Posterior cingulate gyrus (tissue), 11 donors: ENCODE measurements at places on chromosomes 12 and 14.

GRCh38 chr14:21302013-21302835, 22.3 kb downstream of the RPGRIP1 start:
- no peak for DNase-seq

GRCh38 chr14:55332654-55333570, 61.7 kb downstream of the FBXO34 start:
- DNase-seq, result no peak

DNA sequence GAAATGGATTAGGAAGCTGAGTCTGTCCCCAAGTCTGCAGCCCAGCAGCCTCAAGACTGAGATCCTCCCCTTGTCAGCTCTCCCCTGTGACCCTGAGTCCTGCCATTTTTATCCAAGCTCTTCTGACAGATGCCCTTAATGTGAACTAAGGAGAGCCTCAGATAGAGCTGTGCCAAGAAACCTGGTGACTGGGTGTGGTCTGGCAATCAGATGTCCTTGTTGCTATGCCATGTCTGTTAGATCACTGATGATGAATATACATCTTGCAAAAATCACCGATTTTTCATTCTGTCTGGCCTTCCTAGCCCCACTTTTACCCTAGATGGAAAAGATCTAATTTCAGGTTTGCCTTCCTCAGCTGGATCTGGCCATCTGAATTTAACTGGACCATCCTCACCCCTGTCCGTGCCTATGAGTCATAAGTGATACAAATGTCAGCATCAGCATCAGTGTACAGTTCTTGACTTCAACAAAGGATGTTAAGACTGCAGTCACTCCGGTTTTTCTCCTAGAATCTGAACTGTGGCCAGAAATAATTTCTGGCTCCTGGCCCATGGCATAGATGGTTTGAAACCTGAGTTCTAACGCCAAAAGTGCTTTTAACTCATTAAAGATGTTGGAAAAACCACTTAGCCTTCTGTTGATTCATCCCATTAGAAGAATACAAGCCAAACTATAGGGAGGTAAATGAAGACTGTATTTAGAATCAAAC, 61.2 kb upstream of the GRIP1 start:
- DNase-seq, result no peak

DNA sequence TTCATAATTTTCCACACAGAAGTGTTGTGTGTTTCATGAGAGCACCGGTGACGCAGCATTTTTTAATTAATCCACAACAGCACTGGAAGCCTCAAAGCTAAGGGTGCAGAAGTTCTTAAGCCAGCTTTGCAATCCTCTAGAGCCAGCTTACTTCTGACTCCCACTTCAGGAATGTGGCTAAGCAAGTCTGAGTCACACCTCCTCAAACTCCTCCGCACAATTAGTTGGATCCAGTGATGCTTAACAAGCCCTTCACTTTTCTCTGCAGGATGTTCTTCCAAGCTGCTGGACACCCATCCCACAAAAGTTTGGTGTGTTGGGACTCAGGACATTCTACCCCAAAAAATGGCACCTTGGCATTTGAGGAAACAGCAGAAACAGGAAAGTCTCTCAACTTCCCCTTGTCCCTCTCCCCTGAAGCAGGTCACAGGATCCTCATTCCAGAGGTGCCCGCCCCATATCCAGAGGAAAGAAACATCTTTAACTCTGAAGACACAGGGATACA, 210.0 kb downstream of the PPM1H start:
- DNase-seq, result no peak

GRCh38 chr12:6605421-6606330, 1.5 kb downstream of the CHD4 start:
- DNase-seq, result peak; percentile 32

DNA sequence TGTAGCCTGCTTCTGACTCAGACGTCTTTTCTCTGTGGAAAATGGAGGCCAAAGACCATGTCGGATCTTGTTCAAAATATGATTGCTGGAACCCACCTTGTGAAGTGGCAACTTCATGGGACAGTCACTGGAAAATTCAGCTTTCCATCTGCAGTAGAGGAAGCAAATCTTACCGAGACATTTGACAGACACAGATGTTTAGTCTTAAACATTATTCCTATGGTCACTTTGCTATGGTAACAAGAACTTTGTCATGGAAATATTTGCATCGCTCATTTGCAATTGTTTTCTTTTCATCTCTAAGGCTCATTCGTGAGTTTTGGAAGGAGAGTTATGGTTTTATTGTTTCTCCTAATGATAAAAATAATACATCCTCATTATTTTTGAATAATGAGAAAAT, 98.3 kb upstream of the HIF1A start:
- no peak for DNase-seq

GRCh38 chr12:114661245-114661644, 22.7 kb downstream of the TBX3 start:
- no peak for DNase-seq

- no peak for DNase-seq
These were observed at the start of gene OR4N5 for GRCh38 chr14:20138520-20138919. Gene OR4N5, plus strand, starts transcription at chr14:20138820. Its CDS starts 4,916 bp downstream, at chr14:20143736.

DNA sequence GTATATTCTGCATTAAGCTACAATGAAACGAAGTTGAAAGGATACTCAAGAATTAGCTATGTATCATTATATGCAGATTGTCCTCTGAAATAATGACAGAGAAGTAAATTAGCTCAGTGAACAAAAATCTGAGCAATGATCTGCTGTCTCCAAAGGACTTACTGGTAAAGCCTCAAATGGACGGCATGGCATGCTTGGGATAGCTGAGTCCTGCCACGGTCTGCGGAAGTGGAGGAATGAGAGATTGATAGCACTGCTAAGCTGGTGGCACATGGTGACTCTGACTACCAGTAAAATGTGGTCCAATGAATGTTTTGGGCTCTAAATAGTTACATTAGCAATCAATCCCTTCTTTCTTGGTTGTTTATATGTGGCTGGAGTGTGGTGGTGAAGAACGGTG, 3.7 kb upstream of the DENND5B start:
- DNase-seq, result no peak

DNA sequence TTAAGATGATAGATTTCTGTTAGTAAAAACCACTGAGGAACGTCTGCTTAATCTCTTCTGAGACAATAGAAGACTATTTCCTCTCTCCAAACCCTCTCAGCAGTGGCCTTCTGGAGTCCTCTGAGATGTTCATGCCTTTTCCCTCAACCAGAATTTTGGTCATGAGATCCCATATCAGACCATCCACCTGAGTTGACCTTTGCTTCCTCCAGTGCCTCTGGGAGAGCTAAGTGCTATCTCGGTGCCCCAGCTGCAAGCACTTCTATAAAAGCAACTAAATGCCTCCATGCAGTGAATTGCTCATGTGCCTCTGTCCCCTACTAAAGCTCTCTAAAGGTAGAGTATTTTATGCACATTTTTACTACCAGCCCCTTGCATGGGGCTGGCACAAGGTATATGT, 172.8 kb upstream of the BCL2L14 start:
- DNase-seq, result no peak

DNA sequence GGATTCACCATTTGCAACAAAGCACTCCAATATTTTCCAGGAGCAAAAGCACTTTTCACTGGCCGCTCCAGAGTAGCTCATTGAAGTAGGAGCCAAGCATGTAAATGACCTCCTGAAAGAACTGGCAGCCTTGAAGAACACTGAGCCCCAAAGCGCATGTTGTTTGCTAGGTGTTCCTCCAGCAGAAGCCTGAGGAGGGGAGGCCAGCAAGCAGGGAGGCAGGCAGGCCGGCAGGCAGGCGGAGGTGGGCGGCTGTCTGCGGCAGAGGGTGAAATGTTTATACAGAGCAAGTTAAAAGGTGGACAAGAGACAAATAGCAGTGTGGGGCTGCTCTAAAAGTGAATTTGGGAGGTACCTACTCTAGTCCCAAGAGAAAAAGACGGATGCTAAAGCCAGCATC, 439.4 kb downstream of the CCDC91 start:
- peak; percentile 40 for DNase-seq

GRCh38 chr12:106305376-106305775, 2.8 kb downstream of the TCP11L2 start:
- DNase-seq, result no peak

DNA sequence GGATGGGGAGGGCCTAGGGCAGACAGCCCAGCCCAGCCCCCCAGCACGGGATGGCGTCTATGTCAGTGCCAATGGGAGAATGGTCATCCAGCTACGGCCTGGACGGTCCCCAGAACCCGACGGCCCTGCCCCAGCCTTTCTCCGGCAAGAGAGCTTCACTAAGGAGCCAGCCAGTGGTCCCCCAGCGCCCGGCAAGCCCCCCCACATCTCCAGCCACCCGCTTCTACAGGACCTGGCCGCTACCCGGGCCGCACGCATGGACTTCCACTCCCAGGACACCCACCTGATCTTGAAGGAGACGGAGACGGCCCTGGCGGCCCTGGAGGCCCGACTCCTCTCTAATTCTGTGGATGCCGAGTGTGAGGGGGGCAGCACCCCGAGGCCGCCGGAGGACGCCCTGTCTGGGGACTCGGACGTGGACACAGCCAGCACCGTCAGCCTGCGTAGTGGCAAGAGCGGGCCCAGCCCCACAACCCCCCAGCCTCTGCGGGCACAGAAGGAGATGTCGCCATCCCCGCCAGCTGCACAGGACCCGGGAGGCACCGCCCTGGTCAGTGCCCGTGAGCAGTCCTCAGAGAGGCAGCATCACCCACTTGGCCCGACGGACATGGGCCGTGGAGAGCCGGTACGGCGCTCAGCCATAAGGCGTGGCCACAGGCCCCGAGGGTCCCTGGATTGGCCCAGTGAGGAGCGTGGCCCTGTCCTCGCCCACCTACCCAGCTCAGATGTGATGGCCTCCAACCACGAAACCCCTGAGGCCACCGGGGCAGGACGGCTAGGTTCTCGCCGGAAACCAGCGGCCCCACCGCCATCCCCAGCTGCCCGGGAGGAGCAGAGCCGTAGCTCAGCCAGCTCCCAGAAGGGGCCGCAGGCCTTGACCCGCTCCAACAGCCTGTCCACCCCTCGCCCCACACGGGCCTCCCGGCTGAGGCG, 21.9 kb downstream of the CEP170B start:
- peak; percentile 82 for DNase-seq

GRCh38 chr12:31645924-31646323, 13.6 kb upstream of the ETFBKMT start:
- DNase-seq, result no peak

DNA sequence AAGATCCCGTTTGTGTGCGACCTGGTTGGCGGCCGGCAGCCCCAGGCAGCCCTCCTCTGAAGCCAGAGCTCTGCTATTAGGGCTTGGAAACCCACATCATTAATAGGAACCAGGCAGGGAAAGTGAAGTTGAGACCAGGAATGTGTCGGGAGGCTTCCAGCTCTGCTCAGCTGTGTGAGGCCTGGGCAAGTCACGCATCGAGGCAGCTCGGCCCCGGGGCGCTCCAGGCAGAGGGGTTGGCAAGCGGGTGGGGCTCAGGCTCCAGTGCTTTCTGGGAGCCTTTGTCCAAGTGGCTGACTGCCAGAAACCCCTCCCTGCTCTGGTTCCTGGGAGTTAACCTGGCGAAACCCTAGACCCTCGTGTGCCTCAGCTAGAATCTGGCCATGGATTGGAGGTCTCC, 1151.7 kb downstream of the VRK1 start:
- DNase-seq, result no peak

- peak; percentile 85 for DNase-seq
These were observed 20.8 kb upstream of the HSPB8 start for GRCh38 chr12:119157978-119158377.

DNA sequence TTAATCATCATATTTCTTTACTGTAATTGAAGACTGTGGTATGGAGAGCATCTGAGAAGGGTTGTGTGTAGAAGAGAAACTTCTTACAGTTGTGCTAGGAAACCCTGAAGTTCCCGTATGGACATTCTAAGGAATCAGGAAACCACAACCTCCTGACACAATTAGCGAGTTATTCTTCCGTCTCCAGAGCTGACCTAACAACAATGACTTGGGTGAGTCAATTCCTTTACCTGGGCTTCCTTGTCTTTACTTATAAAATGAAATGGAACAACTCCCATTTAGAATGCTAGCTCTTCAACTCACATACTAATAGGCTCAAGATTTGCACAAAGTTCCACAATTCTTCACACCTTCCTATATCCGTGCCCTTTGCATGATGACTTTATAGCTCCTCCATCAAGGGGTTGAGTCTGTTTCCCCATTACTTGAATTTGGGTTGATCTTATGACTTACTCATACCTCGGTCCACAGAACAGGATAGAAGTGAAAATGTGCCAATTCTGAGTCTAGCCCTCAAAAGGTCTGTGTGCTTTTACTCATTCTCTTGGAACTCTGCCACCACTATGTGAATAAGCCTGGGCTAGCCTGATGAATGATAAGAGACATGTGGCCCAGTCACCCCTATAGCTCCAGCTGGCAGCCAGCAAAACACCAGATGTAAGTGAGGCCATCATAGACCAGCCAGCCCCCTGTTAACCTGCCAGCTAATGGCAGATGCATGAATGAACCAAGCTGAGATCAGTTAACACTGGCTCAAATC, 459.4 kb downstream of the ETNK1 start:
- no peak for DNase-seq

DNA sequence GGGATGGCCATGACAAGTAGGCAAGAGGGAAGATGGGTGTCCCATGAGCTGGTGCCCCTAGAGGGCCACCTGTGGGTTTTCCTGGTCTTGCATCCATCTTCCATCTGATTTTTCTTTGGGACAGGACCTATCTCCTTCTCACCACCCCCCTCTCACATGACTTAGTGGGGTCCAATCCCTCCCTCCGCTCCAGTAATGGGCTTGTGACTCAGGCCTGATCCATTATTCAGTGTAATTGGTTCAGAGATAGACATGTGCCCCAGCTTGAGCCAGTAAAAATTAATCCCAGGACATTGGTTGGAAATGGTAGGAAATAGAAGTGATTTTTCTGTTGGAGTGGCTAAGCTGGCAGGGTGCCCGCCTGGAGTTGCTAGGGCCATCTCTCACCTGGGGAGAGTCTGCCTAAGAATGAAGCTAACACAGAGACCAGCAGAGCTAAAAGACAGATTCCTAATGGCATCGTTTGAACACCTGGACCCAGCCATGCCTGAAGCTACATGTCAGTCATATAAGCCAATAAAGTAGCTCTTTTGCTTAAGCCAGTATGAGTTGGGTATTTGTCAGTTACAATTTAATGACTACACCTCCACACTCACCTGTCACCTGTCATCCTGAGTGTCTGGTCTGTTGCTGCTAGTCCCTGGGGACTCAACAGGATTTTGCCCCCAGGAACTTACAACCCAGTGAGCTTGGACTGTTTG, 14.7 kb downstream of the RASAL1 start:
- DNase-seq, result no peak

DNA sequence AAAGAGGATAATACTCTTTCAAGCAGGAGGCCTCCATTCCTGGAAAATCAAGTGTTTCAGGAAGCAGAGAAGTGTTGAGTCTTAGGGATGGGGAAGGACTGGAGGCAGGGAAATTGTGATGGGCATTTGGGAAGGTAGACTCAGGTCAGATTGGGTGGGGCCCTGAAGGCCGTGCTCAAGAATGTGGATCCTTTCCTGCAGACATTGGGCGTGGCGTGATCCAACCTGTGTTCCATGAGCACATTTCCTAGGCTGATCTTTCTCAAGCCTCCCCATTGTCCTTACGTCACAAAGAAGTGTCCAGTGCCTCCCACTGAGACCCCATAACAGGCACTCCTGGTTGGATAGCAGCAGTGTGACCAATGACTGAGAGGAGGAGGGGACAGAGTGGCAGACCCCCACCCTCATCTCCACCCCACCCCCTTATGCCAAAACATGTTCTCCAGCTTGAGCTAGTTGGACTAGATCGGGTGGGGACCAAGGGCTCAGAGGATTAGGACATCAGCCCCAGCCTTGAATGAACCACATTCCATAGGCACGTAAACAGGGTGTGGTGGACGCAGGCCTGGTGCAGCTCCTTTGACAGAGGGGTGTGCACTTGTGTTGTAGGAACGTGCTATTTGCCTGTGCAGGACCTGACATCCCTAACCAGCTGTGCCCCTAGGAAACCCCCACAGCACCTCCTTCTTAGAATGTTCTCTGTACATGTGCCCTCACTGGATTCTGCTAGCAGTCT, 76.8 kb downstream of the TTC9 start:
- no peak for DNase-seq
